ENCODE measurements at places on chromosomes 5 and 9.
A peak's percentile ranks its signal among the peaks of the same experiment; 100 is the strongest.

- peak; percentile 17 for DNase-seq
Measured at GRCh38 chr9:105881654-105882349, 187.5 kb downstream of the TMEM38B start.

DNA sequence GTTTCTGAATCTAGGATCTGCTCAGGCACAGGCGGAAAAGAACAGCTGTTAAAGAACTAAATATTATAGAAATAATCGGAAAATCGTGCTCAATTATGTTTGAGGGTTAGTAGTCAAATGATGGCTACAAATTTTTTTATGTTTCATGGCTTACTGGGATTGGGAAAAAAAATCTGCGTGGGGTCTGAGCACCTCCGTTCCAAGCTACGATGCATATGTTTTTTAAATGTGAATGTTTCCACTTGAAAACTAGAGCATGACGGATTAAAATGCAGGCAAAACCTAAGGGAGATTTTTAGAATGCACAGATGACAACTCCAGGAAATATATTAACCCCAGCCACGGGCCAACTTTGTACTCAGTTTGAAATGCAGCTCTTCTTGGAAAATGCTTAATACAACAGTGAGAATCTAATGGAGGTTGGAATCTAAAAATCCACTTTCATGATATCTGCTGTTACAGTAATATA, 5.3 kb downstream of the OTP start:
- no peak for DNase-seq

DNA sequence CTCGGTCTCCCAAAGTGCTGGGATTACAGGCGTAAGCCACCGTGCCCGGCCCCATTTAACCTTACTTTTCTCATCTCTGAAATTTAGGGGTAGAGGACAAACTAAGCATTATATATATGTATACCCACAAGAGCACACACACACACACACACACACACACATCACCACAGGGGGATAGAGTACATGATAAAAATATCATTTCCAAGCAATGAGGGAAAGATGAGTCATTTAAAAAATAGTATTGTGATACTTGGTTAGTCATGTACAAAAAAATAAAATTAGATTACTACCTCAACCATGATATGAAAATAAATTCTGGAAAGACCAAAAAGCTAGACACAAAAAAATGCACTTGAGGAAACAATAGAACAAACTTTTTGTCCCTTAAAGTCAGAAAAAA, 67.2 kb downstream of the CDH18 start:
- DNase-seq: no peak

DNA sequence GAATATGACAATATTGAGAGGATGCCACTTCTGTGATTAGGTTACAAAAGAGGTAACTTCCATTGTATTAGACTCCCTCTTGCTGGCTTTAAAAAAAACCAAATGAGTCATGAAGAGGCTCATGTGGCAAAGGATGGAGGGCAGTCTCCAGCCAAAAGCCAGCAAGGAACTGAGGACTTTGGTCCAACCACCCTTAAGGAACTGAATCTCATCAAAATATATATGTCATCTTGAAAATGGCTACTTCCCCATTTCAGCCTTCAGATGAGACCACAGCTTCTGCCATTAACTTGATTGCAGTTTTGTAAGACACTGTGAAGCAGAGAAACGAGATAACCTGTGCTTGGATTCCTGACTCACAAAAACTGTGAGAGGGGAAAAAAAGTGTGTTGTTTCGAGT, 15.5 kb upstream of the TRIM32 start:
- DNase-seq: no peak

DNA sequence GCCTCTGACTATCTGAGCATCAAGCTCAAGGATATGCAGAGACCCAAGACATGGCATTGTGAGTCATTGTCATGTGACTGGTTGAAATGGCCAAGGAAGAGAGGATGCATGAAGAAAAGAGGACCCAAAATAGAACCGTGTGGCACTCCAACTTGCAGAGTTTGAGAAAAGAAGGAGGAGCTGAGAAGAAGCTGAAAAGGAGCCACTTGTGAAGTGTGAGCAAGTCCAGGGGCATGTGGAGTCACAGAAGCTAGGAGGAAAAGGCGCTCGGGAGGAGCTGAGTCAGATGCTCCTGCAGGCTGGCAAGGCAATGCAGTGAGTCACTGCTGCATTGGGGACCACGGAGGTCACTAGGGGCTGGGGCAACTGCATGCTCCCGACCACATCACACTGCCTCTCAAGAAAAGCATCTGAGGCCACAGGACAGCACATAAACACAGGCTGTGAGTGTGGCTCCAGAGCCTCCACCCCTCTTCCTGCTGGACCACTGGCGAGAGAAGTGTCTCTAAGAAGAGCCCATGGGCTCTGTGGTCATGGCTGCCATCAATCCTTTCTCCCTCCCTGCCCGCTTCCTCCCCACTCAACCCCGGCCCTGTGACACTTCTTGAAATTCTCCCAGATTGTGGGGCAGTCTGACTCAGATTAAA, 197.6 kb downstream of the DRD1 start:
- no peak for DNase-seq

DNA sequence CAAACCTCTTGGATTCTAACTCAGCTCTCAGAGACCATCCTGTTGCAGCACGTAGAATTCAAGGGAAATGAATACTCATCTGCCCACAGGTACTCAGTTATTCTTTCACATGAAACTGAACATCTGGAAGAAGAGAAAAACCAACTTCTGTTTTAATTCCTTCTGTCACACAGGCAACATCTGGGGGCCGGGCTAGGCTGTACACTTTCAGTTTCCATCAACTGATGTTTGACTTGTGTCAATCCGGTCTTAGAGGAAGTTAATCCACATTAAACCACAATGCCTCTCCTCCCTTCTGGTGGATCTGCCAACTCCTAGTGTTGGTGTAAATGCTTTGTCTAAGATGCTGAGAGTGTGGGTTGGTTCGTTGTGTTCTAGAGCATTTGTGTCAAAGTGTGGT, 17.6 kb downstream of the DMRT3 start:
- no peak for DNase-seq

- DNase-seq: no peak
Measured at GRCh38 chr5:139457241-139457640, 5.3 kb downstream of the ECSCR start.

- no peak for DNase-seq
Measured at GRCh38 chr5:83145241-83145640, 67.9 kb downstream of the XRCC4 start.

GRCh38 chr9:102483651-102484050, 511.5 kb upstream of the CYLC2 start:
- no peak for DNase-seq

GRCh38 chr9:75010570-75010969, 17.5 kb downstream of the CARNMT1 start:
- no peak for DNase-seq

GRCh38 chr9:74478606-74479005, 18.5 kb upstream of the RORB start:
- no peak for DNase-seq

DNA sequence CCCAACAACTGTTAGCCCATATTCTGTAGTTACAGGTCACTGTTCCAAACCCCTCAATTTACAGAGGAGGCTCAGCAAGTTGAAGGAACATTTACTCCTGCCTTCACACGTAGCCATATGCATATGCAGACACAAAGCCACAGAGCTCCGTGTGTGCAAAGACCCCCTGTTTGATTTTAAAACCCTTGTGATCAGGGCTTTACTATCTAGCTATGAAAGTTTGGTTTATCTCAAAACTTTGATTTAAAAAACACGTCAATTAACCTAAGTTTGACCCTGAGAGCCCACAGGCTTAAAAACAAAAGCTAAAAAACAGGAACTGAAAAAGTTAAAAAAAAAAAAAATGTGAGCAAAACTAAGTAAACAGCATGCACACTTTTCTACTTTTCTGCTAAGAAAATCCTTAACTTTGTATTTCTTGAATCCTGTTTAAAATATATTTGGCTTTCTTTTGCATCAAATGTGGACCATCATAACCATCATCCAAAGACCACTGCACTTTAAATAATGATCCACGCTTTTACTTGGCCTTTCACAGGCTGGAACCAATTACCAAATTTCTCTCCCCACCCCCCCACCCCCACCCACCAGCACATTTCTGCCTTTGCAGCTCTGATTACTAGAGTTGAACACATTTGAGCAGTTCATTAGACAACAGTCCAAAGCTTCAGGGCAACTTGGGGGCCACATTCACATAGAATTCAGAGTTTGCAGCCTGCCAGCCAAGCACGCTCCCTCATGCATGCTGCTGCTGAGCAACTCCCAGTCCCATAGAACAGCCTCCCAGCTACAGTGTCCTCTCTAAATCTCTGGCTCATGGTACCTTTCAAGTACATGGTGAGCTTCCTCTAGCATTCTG, 128.8 kb upstream of the MAP3K1 start:
- no peak for DNase-seq

DNA sequence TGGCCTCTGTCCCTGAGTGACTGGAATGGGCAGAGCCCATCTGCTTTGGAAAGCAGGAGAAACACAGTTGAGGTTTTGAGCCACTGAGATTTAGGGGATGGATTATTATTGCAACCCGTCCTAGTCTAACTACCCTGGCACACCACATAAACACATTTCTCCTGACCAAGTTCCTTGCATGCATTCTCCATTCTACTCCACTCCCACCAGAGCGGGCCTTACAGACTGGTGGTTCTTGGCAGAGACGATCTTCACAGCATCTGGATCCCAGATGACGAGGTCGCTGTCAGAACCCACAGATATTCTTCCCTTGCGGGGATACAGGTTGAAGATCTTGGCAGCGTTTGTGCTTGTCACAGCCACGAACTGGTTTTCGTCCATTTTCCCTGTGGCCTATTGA, 111.0 kb downstream of the DPYSL3 start:
- DNase-seq: no peak

Measured in GM19239 (cell line).